ENCODE measurements at places on chromosomes 5 and 9.
A peak's percentile ranks its signal among the peaks of the same experiment; 100 is the strongest.

DNA sequence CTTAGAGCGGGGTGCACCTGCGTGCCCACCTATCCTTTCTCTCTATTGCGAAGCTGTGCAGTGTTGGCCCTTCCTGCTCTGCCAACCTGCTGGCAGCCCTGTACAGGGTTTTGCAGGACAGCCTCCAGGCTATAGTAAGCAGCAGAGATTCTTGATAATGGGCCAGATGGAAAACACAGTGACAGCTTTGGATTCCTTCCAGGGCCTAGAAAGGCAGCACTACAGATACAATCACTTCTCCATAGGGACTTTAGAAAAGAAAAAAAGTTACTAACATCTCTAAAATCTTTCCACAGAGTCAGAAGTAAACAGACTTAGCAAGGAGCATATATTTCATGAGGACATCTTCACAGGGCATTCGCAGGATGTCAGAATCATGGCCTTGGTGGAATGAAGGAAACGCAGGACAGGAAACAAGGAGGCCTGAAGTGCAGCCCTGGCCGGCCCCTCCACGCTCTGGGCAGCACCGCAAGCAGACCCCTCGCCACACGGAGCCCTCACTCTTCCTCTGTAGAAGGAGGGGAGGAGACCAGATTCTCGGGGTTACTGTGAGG is 172.1 kb upstream of the GAS1 start:
- DNase-seq: peak; percentile 80

DNA sequence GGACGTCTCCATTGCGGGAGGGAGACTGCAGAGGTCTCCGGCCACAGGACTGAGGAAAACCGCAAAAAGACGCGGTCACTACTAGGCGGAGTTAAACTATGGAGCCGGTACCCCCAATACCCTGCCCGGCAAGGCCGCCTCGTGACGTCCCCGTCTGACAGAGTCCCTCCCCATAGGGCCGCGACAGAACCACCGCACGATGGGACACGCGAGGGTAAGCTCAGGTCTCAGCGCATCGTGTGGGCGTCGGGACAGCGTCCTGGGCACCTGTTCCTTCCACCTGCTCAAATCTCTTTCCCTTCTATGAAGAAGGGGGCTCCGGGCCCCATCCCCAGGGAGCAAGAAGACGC is 35.2 kb upstream of the GLDC start:
- peak; percentile 57 for DNase-seq

GRCh38 chr5:32621256-32621655 is 35.9 kb downstream of the SUB1 start:
- DNase-seq: no peak

GRCh38 chr9:110950041-110950645 is 88.1 kb downstream of the LPAR1 start:
- no peak for DNase-seq

DNA sequence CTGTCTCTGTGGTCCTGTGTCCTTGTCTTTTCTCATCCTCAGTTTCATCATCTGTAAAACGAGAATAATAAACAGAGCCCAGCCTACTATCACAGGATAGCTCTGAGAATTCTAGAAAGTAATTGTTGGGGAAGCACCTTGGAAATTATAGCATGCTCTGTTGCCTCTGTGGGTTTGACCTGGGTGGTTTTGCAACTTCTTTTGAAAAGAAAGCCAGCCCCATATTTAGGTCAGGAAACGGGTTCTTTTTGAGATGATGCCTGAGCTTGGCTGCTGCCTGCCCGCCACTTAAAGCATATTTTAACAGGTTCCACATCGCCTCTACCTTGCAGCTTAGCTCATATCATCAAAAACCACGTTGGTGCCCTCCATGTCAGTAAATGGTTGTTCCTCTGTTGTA is 111.1 kb downstream of the TLR4 start:
- DNase-seq: no peak

GRCh38 chr5:61472172-61472958 is 140.3 kb downstream of the ZSWIM6 start:
- DNase-seq: no peak

GRCh38 chr9:18834740-18835361 is 198.2 kb downstream of the SAXO1 start:
- no peak for DNase-seq

DNA sequence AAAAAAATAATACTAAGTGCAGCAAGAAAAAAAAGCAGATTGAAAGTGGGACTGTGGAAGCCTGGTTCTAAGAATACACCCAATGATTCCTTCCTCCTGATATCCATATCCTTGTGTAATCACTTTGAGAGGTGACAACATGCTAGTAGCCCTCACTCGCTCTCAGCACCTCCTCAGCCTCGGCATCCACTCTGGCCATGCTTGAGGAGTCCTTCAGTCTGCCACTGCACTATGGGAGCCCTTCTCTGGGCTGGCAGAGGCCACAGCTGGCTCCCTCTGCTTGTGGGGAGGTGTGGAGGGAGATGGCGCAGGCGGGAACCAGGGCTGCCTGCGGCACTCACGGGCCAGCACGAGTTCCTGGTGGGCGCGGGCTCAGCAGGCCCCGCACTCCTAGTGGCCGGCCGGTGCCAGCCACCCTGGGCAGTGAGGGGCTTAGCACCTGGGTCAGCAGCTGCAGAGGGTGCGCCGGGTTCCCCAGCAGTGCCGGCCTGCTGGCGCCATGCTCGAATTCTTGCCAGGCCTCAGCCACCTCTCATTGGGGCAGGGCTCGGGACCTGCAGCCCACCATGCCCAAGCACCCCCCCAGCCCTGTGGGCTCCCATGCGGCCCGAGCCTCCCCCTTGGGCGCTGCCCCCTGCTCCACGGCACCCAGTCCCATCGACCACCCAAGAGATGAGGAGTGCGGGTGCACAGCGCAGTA is 24.5 kb upstream of the SELENOP start:
- no peak for DNase-seq

- DNase-seq: no peak
Observed at GRCh38 chr9:104934691-104935500, 6.9 kb upstream of the ABCA1 start.

GRCh38 chr5:174281855-174282254 is 236.3 kb downstream of the NSG2 start:
- no peak for DNase-seq

GRCh38 chr5:31995006-31995405 is 179.1 kb downstream of the GOLPH3 start:
- no peak for DNase-seq

DNA sequence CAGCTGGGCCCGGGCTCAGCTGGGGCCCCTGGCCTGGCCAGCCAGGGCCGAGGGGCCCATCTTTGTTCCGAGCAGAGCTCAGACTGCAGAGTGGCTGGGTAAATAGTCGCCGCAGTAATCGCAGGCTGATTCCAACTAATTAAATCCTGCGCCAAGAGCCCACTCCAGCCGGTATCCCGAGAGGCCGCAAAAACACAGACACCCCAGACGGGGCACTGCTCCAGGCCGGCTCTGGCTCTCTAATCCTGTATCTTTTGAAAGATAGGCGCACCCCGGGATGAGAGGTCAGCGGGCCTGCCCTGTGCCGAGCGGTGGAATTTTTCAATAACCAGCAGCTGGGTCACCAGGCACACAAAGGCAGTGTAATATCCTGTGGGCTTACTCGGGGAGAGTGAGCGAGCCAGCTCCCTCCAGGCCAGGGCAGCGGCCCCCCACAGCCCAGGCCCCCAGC is 57.7 kb downstream of the LMX1B start:
- peak; percentile 64 for DNase-seq

- DNase-seq: no peak
Observed at GRCh38 chr5:124583469-124584350, 162.7 kb downstream of the ZNF608 start.

- DNase-seq: no peak
Observed at GRCh38 chr5:44002381-44002901, 386.8 kb downstream of the FGF10 start.

- DNase-seq: no peak
Observed at GRCh38 chr5:137737349-137738131, 1.7 kb upstream of the KLHL3 start.

DNA sequence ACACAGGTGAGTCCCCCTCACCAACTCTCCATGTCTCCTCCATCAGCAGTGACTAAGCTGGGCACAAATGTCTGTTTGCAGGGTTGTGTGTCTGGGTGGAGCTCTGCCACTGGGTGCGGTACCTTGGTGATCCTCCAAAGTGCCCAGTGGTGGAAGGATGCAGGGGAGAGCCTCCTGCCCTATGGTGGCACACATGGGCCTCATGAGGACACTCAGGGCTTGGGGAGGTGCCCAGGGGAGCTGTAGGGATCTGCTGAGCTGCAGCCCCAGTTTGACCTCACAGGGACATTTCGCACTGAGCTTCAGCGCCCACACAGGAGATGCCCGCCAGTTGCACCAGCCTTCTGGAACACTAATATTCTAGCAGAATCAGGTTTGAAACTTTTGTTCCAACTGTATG is 29.5 kb downstream of the S1PR3 start:
- no peak for DNase-seq

DNA sequence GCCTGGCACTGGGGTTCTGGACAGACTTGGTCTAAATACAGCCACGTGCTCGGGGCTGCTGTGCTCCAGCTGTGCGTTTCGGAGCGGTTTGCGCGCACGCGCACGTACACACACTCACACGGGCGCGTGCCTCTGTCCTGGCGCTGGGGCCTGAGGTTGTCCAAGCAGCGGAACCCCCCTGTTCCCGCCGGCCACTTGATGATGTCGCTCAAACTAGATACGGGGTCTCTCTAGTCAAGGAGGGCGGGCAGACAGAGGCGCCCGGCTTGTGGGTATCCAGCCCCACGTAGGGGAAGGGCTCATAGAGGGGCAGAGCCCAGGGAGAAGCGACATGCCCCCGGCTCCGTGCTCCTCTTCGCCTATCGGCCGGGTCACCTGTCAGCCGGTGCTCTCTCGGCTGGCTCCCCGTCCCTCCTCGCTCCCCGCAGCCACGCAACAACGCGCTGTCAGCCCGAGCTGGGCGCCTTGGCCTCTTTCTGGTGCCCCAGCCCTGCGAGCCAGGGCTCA is 8.9 kb downstream of the NR2F1-AS1 start:
- no peak for DNase-seq

GRCh38 chr9:130607640-130608420 is 28.5 kb downstream of the FUBP3 start:
- no peak for DNase-seq

- no peak for DNase-seq
Observed at GRCh38 chr5:176446028-176446665, 2.0 kb upstream of the FAF2 start.

GRCh38 chr9:120846906-120847305 is 4.2 kb upstream of the PSMD5 start:
- DNase-seq: no peak

DNA sequence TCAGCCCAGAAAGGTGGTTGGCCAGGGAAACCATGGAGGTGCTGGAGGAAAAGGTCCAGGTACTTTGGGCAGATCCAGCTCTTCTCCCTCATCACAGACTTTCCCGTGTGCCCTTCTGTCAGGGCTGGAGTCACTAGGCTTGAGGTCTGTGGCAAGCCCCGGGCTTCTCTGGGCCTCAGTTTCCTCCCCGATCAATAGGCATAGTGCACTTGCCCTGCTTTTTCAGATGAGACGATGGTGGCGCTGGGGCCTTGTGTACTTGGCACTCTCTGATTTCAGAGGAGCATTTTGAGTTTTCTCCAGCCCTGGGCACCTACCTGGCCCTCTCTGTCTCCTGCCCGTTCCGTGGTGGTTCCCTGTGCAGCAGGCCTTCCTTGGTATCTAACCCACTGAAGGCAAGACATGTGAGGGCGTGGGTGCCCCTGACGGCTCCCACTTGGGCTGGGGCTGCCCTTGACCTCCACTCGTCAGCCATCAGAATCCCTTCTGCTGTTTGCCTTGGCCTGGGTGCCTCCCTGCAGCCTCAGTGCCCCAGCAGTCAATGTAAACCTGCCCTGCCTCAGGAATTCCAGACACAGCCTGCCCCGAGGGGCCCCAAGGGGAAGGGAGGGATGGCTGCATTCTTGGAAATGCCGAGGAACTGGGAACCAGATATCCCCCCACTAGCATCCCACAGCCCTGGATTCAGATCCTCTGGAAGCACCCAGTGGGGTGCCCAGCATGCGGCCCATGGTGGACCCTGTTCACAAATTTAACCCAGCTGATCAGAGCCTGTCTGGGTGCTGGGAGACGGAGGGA is 66.3 kb upstream of the COL5A1 start:
- no peak for DNase-seq

DNA sequence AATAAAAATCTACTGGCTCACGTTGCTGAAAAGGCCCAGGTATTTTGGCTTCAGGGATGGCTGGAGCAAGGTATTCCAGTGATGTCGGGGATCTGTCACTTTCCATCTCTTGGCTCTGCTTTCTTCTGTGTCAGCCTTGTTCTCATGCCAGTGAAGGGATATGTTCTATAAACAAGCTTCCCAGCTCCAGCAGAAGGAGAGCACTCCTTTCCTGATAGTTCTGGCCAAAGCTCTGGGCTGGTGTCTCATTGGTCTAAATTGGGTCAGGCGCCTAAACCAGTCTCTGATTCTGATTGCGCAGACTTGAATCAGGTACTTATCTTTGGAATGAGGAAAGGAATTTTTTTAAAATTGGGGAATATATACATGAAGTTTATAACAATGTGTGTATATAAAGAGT is 5.1 kb downstream of the SNX30 start:
- no peak for DNase-seq

DNA sequence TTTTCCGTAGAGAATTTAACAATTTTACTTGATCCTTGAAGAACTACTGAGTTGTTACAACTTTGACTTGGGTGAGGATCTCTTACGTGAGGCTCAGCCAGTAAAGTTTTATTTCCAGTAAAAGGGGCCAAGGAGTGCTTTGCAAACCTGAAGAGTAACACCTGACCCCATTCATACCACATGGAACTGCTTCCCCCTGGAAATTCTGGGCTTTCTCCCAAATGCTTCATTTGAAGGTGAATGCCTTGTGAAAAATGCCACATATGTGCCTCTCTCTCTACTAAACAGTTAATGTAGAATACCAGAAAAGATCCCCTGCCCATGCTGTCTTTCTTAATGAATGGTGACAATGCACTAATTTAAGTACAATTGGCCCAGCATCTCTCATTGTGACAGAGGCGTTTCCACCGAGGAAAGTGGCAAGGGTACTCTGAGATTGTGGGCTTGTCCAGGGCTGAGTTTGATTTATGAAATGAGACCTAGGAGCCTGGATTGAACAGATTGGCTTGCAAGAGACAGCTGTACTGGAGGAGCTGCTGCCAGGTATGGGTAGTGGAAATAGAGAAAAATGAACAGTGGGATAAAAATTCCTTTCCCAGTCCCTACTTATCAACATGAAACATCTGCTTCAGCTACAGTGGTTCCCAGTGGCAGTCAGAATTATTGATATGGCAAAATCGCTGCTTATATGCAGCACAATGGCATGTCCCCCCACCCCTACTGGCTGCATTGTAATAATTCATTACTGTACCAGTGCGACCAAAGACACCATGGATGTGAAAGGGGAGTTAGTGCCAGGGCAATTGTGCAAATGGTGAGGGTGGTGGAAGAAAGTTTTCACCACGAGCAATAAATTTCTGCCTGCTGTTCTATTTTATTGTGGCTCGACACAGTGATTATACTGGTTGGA is 843.7 kb upstream of the WWC1 start:
- no peak for DNase-seq

GRCh38 chr9:35186524-35186923 is 24.7 kb downstream of the UNC13B start:
- peak; percentile 72 for DNase-seq

DNA sequence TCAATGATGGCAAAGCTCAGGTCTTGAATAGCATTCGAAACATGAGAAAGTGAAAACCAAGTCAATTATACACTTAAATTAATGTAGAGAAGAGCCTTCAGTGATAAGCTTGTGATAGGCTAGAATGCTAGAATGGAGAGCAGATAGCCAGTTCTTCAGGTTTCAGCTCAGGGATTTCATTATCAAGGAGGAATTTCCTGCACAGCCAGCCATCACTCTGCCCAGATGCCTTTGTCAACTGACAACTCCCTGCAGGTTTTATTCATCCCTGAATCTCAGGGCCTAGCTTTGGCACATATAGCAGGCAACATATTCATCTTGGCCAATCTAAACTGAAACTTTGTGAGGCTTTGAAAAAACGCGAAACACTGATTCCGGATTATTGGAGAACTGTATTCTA is 199.3 kb upstream of the CDH6 start:
- no peak for DNase-seq

Data from BE2C (cell line).